Stimulated activated CD8-positive, alpha-beta memory T cell treated with anti-CD3 and anti-CD28 coated beads, Interleukin-4, amount 100 ng/mL, for 4 hours (primary cell): ENCODE measurements at places on chromosomes 3 and 15.

- DNase-seq, result no peak
Measured at GRCh38 chr15:93072411-93073394, 16.3 kb downstream of the RGMA start.

DNA sequence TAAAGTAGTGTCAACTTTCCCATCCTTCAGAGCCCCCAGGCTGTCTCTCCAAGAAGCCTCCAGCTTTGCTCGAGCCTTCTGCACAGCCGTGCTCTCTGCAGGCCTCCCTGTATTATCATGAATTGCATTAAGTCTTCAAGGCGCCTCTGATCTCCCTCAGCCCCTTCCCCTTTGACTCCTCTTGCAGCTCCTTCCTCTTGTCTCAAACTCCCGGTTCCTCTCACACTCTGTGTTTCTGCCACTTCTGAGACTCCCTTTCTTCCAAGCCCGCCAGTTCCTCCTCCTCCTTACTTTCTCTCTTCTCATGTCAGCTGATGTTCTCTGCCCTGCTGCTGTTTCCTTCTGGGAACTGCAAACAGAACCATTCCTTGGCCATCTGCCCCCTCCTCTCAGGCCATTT is 418.8 kb downstream of the EPHB1 start:
- no peak for DNase-seq

DNA sequence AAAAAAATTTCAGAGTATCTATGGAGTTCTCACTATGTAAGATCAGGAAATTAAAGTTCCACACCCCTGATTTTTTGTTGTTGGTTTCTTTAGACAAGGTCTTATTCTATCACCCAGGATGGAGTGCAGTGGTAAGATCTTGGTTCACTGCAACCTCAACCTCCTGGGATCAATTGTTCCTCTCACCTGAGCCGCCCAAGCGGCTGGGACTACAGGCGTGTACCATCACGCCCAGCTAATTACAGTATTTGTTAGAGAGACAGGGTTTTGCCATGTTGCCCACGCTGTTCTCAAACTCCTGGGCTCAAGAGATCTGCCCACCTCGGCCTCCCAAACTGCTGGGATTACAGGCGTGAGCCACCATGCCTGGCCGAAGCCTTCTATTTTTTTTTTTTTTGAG is 12.4 kb downstream of the QRICH1 start:
- no peak for DNase-seq

- no peak for DNase-seq
Measured at GRCh38 chr3:195803289-195803908, 8.3 kb downstream of the MUC4 start.

GRCh38 chr3:135133905-135134683 is 339.0 kb downstream of the EPHB1 start:
- no peak for DNase-seq

- no peak for DNase-seq
Measured at GRCh38 chr3:36681867-36682266, 82.5 kb downstream of the DCLK3 start.

DNA sequence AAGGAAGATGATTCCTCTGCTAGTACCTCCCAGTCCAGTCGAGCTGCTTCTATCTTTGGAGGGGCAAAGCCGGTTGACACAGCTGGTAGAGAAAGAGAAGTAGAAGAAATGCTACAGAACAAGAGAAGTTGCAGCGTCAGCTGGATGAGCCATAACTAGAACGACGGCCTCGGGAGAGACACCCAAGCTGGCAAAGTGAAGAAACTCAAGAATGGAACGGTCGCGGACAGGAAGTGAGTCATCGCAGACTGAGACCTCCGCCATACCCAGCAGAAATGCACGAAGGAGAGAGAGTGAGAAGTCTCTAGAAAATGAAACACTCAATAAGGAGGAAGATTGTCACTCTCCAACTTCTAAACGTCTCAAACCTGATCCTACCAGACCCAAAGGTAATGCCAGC is 19.0 kb upstream of the PARP14 start:
- DNase-seq, result no peak

- DNase-seq, result no peak
Measured at GRCh38 chr3:30658328-30659052, 52.1 kb downstream of the TGFBR2 start.

DNA sequence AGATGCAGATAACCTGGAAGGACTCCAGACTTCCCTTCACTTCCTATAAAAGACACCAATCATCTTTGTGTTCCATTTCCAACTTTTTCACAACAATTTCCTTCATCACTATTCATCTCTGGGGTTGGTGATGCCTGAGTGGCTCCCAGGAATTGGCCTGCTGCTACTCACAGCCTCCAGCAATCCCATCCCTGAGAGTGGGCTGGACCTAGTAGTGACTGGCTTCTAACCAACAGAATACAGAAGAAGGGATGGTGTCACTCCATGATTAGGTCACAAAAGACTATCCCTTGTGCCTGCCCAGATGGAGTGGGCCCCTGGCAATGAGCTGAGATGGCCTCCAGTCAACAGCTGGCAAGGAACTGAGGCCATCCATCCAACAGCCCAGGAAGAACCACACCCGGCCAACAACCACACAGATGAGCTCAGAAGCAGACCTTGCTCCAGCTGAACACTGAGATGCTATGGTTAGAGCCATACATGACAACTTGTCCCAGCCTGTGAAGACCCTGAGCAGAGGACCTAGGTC is 20.9 kb downstream of the OCA2 start:
- DNase-seq, result no peak

DNA sequence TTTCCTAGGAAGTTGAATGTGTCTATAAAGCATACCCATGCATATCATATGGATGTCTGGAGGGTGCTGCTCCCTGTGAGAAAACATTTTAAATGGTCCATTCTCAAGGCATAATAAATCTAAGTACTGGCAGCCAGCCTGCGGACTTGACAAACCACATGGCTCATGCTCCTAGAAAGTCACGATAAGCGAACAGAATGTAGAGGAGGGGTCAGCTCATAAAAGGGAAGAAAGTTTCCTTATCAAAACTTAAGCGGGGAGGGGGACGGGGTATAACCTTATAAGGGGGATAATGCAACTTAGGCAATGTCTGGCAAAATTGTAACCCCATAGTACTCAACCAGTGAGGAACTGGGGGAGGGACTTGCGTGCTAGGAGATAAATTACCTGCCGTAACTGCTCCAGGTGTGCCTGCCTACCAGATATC is 159.8 kb upstream of the LMCD1 start:
- DNase-seq, result no peak

DNA sequence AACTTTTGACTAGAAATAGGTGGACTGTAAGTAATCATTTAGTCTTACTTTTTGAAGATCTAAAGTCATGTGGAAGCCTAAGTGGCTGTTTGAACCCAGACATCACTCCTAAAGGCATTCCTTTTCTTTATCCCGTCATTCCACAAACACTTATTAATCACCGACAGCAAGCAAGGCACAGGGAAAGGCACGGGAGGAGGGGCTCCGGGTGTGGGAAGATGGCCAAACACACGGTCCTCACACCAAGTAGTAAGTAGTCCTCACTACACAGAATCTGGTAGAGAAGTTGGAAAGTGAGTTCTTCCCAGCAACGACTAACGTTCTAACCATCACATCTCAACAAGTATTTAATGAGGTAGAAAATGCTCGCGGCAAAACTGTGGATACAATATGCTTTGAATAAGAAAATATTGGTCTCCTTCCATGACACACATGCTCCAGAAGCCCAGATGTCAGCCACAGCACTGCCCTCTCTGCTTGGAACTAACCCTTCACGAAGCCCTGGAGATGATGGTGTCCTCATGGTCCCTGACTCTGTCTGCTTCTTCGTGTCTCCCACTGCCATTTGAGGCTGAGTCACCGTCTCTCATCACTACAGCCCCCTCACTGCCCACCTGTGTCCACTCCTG is 202.2 kb downstream of the OPA1 start:
- DNase-seq, result no peak

DNA sequence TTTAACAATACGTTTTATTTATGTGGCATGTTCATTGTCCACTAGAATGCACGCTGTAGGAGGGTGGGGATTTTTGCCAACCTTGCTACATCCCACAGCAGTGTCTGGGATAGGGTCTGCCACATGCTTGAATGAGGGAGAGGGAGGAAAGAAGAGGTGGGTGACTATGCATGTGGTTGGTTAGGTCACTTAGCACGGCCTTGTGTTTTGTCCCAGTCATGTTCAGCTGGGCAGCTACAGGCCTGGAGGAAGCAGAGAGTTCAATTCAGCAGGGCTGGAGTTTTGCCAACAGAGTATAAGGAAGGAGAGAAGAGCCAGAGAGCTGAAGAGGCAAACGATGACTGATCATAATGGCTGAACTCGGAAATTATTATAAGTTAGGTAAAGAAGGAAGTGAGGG is 268.4 kb upstream of the NSMCE3 start:
- DNase-seq, result no peak

DNA sequence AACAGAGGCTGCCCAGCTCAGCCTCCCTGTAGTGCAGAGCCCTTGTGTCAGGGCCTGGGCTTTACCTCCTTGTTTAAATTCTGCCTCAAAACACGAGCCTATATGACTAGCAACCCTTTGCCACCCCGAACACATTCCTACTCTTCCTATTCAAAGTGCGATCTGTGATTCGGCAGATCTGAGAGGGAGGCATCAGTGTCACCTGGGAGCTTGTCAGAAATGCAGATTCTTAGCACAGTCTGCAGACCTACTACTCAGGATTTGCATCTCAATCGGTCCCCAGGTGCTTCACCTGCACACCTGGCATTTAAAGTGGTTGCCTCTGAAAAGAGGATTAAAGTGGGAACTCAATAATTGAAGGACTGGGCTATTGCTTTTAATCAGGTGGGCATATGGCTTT is 273.2 kb upstream of the TOPAZ1 start:
- DNase-seq, result no peak

DNA sequence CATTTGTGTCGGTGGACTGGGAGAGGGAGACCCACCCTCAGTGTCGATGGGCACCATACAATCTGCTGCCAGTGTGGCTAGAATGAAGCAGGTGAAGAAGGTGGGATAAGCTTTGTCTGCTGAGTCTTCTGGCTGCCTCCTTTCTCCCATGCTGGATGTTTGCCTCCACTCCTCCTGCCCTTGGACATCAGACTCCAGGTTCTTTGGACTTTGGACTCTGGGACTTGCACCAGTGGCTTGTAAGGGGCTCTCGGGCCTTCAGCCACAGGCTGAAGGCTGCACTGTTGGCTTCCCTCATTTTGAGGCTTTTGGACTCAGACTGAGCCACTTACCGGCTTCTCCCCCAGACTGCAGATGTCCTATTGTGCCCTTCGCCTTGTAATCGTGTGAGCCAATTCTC is 23.6 kb upstream of the OSBPL11 start:
- no peak for DNase-seq

DNA sequence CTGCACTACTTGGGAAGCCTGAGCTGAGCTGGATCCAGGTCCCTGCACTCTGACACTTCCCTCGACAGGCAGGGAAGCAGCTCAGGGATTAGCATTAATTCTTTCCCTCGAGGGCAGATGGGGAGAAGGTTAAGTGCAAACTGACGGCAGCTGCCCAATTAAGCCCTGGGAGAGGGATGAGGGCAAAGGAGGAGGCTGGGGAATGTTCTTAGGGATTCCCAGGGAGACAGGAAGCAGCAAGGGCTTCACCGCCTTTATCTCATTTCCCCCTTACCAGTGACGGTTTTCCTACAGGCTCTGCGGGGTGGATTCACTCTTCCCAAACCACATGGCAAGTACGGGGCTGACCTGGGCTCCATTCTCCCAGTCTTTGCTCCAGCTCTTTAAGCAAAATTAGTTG is 519.0 kb upstream of the PROK2 start:
- DNase-seq, result no peak

- DNase-seq, result no peak
Measured at GRCh38 chr3:79886204-79886603, 118.4 kb upstream of the ROBO1 start.

DNA sequence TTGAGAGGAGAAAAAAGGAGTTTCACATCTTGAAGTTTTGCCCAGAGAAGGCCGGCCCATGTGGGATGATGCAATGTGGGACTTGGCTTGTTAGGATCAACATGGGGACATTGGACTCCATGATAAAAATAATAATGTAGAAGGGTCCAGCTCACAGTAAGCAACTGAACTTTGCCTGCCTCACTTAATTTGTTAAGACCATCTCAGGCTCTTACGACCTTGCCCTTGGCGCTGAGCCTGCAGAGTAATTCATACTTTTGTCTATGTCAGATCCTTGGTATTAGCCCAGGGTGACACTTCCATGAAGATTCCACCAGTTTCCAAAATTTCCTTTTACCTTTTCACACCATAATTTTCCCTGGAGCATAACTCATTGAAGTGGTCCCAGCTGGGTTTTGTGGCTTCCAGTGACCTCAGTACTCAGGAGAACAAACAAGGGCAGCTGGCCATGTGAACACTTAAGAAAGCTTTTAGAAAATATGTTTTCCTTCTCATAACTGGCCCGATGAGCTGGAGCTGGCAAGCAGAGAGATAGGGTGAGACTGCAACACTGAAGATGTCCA is 315.4 kb upstream of the RASGRP1 start:
- no peak for DNase-seq

DNA sequence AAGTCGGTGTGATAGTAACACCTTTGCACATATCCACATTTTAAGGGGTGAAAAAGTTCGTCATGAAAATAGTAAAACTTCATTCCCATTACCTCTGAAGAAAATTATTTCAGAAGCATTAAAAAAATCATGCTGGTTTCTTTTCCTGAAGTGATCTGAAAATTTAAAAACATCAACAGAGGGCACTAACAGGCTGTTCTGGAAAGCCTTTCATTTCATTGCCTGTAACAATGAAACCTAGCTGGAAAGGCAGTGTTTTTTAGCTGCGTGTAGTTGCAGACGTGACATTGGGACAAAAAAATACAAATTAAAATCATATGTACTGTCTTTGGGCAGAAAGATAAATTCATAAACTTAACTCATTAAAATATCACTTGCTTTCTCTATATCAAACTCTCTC is 993.8 kb downstream of the GBE1 start:
- no peak for DNase-seq

DNA sequence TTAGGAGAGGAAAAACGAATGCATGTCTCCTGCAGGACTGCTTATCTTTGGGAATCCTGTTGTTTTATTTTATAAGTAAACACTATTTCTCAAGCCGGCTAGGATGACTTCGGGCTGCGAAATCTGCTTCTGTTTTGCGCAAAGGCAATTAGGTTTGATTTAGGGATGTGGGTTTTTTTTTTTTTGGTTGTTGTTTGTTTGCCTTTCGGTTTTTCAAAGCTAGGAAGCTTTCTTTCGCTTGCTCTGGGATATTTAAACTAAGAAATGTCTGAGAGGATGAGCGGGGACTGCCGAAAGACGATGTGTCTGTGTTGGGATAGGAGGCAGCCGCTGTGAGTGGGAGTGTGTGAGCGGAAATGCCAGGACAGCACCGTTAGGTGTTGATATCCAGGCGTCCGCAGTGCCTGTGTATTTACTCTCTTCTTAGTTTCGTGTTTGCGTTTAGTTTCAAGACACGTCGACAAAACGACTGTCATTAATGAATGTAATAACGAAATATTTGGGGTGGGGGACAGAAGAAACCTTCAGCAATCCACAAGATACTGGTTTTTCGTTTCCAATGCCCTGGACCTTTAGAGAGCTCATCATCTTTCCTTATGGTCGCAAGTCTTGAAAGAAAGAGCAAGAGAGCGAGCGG is 604 bp downstream of the ISL2 start:
- DNase-seq, result no peak

GRCh38 chr3:189622629-189623028 is 8.6 kb upstream of the TP63 start:
- DNase-seq, result no peak
